ENCODE measurements at places on chromosomes 6 and 20.
A peak's percentile ranks its signal among the peaks of the same experiment; 100 is the strongest.

DNA sequence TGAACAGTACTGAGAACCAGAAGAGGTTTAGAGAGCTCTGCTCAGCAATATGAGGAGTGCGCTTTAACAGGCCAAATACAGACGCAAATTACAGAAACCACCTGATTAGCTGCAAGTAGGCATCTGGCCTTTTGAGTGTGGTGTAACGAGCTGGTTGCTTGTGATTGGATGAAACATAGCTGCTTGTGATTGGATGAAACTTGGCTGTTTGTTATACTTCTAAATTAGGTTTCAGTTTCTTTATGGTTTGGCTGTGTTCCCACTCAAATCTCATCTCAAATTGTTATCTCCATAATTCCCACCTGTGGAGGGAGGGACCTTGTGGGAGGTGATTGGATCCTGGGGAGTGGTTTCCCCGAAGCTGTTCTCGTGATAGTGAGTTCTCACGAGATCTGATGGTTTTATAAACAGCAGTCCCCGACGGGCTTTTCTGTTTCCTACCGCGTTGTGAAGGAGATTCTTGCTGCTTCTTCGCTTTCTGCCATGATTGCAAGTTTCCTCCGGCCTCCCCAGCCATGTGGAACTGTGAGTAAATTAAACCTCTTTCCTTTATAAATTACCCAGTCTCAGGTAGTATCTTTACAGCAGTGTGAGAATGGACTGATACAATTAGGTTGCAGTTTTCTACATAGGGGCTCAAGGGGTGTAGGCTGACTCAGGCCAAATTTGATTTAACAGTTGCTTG is 655.9 kb upstream of the MAN1A1 start:
- DNase-seq = no peak

DNA sequence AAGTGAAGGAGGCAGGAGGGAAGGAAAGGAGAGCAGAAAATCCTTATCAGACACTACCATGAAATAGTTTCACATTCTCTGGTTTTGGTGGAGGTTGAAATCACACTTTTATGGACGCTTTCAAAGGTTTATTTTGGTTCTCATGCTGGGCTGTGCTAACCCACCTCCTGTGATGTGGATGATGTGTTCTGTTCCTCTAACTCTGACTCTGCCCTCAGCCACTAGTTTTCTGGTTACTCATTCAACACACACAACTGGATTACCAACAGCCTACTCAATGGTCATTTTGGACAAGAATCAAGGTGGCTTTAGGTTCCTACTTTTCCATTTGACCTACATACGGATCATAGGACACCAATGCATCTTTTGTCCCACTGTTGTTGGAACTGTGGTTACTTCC is 522.1 kb upstream of the BTBD3 start:
- no peak for DNase-seq

- DNase-seq = no peak
Measured at GRCh38 chr20:25223179-25223661, 24.7 kb upstream of the PYGB start.

- DNase-seq = no peak
Measured at GRCh38 chr6:3788408-3789017, 37.0 kb upstream of the PXDC1 start.

GRCh38 chr6:69581581-69581980 is 215.2 kb downstream of the LMBRD1 start:
- DNase-seq = no peak

GRCh38 chr6:109121411-109121810 is 26.1 kb downstream of the CEP57L1 start:
- no peak for DNase-seq

DNA sequence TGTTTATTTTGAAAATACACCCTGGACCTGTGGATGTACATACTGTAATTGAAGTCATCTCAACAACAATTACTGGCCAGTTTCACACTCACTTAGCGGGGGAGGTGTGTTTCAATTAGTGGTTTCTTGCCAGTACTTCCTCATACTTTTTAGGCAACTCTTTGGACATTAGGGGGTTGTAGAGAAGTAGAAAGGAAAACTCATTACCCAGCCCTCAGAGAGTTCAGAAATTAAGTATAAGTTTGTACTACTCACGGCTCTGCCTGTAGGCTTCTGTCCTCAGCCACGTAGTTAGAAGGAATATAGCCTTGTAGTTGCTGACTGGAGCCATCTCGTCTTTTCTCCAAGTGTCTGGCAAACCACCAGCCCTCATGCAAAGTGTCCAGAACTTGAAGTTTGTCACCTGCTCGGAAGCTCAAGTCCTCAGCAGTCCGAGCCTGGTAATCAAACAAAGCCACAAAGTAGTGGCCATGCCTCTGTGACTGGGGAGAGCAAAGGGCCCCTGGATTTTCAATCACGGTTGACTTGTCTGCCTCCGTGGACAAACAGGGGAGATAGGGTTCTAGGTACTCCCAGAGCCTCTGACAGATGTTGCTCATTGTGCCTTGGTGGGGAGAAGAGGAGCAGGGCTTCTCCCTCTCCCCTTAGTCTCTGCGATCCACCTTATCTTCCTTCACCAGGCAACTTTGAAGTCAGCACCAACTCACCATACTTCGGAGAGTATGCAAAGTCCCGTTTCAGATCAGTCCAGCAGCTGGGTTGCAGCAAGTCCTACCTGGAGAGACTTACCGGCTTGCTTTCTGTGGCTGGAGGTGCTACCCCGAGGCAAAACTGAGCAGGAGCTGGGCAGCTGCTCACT is 749 bp downstream of the FRK start:
- DNase-seq = no peak

DNA sequence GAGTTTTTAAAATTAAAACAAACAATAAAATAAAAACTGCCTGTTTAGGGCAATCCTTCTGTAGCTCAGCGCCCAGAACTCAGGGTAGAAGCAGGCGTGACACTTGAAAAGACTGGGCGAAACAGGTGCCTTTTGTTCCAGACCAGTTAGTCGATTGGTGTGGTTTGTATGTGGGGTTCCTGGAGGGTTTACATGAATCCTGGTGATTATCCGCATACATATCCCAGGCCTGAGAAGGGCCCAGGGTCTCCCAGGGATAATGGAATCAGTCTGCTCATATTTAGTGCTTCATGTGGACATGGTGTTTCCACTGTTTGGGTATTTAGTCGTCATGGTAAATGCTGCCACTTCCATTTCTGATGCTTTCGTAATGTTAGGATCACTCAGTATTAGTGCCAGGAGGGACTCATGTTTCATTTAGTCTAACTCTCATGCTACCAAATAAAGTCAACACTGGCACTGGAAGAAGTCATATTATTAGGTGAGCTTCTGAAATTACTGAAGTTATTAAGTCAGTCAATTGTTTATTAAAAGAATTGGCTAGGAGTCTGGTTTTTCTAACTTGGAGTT is 116.5 kb downstream of the SAMD5 start:
- DNase-seq = no peak

- DNase-seq = no peak
Measured at GRCh38 chr6:37794825-37795224, 24.7 kb upstream of the ZFAND3 start.

DNA sequence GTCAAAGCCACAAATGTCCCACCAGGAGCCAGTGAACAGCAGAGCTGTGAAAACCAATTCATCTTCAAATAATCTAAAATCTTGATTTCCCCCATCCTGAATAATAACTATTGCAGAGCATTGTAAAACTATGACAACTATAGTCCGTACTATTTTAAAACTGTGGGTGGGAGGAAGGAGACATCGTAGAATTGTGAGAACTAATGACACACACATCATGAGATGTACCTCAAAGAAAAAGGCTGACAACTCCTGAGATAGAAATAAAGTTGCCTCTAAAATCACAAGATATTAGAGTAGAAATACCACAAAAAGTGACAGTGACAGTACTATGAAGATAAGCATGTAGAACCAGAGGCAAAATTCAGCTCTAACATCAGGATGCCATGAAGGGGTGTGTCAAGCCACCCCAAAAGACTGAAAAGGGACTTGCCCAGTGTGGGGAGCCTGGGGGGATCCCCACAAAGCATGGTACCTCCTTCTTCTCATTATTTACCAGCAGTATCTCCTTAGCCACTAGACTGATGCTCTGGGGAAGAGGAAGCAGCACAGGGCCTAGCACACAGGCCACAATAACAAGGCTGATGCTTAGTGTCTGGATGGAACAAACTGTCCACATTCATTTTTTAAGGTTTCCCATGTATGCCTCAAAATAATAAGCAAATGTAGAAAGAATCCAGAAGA is 13.4 kb downstream of the NAPB start:
- DNase-seq = peak; percentile 18

GRCh38 chr6:33995309-33996119 is 150.4 kb downstream of the GRM4 start:
- DNase-seq = no peak

- DNase-seq = no peak
Measured at GRCh38 chr20:40189621-40190020, 499.4 kb downstream of the MAFB start.

DNA sequence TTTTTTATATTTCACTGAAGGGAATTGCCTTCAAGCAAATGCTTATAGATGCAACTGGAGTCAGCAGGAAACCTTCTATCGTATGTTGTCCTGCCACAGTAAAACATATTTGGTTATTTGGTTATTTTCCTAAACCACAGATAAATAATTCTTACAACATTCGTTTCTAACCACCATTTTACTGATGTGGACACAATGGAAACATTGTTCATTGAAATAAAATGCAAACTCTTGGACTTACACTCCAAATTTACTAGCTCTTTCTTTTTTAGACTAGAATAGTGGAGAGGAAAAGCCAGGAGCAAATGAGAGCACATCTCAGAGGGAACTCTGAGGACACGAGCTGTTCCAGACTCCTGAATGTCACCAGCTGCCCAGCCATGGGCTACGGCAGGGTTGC is 114.8 kb downstream of the RPS12 start:
- no peak for DNase-seq

DNA sequence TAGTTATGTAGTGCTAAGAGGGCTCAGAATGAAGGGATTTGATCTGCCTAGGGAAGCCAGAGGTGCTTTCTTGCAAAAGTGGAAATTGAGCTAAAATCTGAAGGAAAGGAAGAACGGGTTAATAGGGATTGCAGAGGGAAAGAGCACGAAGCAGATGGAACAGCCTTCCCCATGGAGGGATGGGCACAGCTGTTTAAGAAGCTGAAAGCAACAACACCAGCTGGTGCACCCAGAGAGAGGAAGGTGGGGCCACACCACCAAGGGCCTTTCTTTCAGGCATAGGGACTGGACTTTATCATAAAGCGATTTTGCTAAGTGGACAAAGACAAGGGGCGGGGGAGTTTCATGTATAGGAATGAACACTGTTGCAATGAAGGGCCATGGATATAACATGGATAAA is 65.8 kb upstream of the SNRPB2 start:
- no peak for DNase-seq

DNA sequence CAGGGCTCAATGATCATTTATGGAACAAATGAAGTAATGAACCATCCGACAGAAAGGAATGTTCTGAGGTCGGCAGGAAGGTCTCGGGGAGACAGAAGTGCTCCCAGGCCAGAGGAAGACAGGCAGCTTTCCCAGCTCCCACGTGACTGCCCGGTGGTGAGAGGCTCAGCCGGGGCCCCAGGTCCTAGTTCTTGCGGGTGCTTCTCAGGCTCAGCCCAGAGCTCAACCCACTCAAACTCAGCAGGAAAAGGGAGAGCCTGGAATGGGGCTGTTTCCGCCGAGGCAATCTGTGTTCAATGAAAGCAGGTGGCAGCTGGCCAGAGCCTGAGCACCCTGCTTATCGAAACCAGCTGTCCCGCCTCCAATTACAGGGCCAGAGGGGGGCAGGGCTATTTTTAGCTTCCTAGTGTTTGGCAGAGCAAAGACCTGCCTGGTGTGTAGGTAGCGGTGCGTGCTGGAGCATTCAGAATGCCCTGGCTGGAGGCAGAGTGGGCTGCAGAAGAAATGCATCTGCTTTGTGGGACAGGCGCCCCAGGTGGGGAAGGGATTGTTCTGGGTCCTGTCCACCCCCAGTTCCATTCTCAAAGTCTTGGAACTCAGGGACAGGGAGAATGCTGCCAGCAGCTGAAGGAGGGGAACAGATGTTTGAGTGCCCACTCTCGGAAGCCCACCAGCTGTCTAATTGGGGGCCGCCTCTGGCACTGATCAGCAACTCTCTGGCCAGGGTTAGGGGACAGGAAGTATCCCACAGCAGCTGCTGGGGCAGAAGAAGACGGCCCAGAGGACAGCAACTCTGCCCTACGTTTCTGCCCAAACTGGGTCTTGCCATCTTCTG is 145.1 kb downstream of the PREX1 start:
- DNase-seq = no peak

DNA sequence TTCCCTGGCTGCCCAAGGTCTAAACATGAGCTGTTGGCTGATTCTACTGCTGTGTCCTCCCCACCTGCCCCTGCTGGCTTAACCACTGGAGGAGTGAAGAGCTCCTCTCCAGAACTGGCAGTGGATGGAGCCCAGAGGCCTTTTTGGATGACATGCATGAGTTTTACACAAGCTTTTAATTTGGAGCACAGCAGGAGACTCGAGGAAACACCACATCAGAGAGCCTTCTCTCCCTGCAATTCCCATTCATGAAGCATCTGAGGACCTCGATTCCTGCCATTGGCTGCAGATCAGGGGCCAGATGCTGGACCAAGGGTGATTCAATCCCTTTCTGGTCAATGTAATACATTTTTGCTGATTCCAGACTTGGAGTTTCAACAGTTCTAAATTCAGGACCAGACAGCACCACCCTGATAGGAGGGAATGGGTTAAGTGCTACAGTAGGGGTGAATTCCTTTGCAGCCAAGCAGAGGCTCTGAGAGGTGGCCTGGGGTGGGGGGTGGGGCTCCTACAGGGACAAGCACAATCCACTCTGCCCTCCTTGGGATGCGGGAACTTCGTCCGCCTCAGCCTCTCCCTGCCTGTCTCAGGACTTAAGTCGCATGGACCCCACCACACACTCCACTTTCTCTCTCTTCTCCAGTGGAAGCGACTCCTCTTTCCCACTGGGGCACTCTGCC is 599 bp upstream of the PSORS1C1 start:
- no peak for DNase-seq
